Prostate gland (tissue), 2 donors: ENCODE measurements at places on chromosomes 6 and 20. TPM values are rescaled to one million over a fixed set of nuclear protein-coding genes. Genes with fewer than 3 reads are reported as not detected.

DNA sequence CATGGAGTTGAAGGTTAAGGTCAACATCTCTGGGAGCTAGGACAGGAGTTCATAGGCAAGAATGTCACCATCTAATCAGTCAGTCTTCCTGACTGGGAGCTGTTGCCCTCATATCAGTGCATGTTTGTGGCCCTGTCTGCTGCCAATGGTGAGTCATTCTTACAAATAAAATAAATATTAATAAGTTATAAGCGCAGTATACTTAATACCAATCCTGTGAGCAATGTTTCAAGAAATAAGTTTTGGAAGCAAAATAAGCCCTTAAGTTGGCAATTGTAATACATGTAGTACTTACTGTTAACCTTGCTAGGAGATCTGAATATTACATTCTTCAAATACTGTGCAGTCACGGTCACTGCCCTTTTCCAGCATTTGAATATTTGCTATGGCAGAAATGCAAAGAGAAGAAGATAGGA is 20.2 kb upstream of the MDGA1 start:
- no peak for DNase-seq

- no peak for DNase-seq
Observed at GRCh38 chr6:111589366-111589765, 16.3 kb downstream of the TRAF3IP2 start.

GABRR1 gene
- not detected for total RNA-seq

DNA sequence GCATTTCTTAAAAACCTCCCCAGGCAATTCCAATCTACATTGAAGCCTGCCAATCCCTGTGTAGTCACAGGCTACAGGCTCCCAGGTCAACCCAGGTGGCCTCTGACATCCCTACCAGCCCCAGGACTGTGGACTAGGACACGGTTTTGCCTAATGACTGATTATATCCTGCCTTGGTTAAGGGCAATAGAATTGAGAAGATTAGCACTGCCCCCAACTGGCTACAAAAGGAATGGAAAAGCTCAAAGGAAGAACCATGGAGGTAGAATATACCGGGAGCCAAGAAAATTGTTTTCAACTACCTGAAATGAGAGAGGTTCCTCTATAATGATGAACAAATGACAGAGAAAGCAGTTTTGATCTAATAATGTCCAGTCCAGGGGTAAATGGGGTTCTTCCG is 421.1 kb upstream of the AGPAT4 start:
- DNase-seq, result no peak

DNA sequence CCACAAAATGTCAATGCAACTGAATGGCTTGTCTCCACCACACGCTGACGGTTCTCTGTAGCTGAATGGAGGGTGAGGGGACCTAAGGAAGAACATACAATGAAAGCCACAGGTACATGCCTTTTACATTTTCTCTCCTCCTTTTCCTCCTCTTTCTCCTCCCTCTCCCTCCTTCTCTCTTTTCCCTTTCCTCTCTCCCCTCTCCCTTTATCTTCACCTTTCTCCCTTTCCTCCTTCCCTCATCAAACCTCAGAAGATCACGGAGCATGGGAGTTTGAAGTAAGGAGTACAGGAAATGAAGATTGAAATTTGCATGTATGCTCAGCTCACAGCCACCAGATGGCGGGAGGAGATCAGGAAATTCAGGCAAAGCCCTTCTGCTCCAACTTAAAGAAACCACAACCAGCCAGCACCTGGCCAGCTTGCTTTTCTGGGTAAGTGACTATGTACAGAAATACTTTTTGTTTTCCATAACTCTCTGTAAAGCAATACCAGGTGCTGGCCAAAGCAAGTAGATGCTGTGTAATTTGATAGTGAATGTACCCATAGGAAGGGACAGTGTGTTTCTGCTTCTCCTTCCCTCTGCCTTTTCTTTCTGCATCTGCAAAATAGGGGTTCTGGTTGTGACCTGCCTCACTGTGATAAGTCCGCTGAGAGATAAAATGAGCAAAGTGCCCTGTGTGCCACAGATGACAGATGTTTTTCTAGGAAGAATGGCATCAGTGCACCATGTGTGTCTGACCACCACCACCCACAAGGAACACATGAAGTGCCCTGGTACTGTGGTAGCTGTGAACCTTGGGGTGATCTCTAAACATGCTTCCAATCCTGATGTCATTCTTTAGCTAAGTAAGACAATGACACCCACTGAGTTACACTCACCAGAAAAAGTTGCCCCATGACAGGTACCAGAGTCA is 18.6 kb upstream of the FOXO3 start:
- DNase-seq, result peak; percentile 77

KIF13A gene
- total RNA-seq, result 57.5 TPM

GRCh38 chr6:110334423-110335180 is 23.5 kb downstream of the METTL24 start:
- DNase-seq, result no peak

DNA sequence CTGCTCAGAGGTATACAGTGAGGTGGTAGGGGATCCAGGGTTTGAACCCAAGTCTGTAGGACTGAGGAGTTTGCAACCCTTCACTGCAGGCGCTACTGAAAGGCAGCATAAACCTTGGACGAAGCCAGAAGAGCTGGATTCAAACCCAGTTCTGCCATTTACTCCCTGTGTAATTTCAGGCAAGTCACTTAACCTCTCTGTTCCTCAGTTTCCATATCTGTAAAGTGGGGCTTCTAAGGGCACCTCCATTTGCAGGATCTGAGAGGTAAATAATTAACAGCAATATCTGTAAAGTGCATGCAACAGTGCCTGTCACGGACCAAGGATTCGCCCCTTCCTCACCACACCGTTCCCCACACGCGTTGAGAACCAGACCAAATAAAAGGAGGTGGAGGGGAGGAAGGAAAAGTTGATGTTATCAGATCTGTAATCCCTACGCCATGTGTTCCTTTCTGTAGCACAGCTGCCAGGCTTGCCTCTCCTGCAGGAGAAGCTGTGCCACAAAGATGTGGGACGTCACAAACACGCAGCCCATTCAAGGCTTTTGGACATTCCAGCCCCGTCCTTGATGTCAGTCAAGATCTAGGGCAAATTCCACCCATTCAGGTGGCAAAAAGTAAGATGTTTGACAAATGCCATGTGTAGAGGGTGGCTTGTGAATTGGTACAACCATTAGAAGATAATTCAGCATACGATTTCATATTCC is 9.8 kb downstream of the RIPOR3 start:
- no peak for DNase-seq

DNA sequence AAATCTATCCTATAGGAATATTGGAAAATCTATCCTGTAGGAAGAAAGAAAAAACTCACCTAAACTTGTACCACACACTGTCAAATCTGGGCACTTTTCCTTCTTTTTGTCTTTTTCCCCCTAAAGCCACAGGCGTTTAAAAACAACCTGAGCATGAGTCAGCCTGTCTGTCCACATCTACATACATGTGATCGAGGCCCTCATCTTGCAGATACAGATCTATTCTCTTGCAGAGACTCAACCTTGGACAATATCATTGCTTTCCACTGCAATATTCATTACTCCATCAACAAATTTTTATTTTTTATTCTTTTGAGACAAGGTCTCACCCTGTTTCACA is 95.9 kb upstream of the IYD start:
- DNase-seq, result no peak
